ENCODE measurements at places on chromosomes 12 and 14. TPM values are rescaled to one million over a fixed set of nuclear protein-coding genes. Genes with fewer than 3 reads are reported as not detected.

The NKX2-8 gene
- total RNA-seq, result not detected

GRCh38 chr12:69732088-69732487 lies 6.6 kb upstream of the RAB3IP start:
- DNase-seq, result no peak

DNA sequence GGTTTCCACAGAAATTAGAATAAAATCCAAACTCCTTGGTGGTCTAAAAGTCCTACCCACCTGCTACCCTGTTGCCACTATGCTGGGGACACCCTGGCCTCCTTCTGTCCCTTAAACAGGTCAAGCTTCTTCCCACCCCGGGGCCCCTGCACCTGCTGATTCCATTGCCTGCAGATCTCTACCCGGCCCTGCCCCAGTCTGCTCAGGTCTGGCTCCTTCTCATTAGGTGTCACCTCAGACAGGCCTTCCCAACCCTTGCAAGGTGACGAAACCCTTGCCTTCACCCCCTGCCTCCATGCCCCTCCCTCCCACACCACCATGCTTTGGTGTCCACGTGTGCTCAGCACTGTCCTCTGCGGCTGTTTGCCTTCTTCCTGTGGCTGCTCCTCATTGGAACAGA lies 170.6 kb downstream of the PIWIL1 start:
- DNase-seq, result no peak

The ATP6V1D gene
- 24.5 TPM for total RNA-seq

- no peak for DNase-seq
Observed at GRCh38 chr14:56694609-56695008, 115.0 kb downstream of the TMEM260 start.

- no peak for DNase-seq
Observed at GRCh38 chr12:27866373-27867101, 86.5 kb upstream of the MANSC4 start.

The EIF2S3B gene
- 0.63 TPM for total RNA-seq

DNA sequence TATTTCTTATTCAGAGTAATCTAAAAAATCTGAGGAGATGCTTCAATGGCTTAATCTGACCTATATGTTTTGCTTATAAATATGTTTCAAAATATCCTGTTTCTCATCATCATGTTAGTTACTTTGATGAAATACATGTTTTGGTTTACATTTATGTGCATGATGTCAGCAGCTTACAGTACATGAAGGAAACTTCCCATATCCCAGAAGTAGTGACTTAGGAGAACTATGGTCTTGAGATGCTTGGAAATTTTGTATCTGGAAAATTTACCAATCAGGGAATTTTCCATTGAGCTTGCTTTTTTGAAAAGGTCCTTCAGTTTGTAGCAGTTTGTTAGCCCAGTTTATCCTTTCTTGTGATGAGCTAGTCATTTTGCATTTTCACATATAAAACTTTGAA lies 73.3 kb downstream of the RASSF8 start:
- no peak for DNase-seq

GRCh38 chr12:107622001-107622400 lies 63.6 kb upstream of the PWP1 start:
- DNase-seq, result no peak

DNA sequence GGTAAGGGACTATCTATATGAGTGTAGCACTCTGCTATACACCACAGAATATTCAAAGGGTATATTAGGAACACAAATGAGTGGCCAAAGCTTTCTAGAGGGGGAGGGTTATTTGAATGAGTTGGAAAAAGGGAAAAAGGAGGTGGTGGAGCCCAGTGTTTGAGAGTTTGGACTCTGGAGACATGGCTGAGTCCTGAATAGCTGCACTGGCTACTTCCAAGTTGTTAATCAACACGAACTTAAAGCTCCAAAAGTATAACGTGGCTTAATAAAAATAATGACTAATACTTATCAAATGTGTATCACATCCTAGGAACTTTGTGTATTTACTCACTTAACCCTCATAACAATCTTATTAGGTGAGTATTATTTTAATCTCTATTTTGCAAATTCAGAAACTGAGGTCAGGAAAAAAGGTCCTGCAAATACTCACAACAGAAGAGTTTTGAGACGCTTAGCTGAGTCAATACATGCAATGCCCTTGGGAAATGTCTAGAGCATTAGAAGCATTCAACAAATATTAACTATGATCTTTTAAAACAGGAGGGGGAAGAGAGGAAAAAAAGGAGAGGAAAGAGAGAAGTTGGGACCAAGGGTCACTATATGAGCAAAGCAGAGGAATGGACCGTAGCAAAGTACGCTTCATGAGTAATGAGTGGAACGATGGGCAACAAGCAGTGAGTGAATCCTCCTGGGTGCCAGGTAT lies 189.5 kb upstream of the HMGA2 start:
- no peak for DNase-seq

- DNase-seq, result no peak
Observed at GRCh38 chr12:3105690-3106479, 28.7 kb downstream of the TSPAN9 start.

DNA sequence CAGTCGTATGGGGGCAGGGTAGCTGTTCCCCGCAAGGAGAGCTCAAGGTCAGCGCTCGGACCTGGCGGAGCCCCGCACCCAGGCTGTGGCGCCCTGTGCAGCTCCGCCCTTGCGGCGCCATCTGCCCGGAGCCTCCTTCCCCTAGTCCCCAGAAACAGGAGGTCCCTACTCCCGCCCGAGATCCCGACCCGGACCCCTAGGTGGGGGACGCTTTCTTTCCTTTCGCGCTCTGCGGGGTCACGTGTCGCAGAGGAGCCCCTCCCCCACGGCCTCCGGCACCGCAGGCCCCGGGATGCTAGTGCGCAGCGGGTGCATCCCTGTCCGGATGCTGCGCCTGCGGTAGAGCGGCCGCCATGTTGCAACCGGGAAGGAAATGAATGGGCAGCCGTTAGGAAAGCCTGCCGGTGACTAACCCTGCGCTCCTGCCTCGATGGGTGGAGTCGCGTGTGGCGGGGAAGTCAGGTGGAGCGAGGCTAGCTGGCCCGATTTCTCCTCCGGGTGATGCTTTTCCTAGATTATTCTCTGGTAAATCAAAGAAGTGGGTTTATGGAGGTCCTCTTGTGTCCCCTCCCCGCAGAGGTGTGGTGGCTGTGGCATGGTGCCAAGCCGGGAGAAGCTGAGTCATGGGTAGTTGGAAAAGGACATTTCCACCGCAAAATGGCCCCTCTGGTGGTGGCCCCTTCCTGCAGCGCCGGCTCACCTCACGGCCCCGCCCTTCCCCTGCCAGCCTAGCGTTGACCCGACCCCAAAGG lies 804 bp downstream of the GAPDH start:
- DNase-seq, result peak; percentile 50

- no peak for DNase-seq
Observed at GRCh38 chr14:95143808-95144620, 13.3 kb downstream of the DICER1 start.

DNA sequence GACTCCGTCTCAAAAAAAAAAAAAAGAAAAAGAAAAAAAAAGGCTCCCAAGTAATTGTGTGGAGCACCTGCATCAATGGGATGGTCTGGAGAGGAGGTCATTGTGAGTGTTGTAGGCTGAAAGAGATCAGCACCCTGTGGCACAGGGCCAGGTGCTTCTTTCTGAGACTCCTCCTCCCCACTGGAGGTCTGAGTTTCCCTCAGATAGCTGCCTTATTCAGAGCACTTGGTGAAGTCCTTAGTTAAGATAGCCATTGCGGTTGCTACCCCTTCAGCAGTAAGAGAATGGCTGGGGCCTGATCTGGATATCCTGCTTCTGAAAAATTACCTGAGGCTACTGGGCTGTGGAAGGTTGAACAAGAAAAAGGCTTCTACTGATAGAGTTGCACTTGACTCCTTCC lies 69.8 kb downstream of the ANO6 start:
- no peak for DNase-seq

GRCh38 chr14:104116288-104116755 lies 22.1 kb upstream of the KIF26A start:
- DNase-seq, result no peak

GRCh38 chr14:74952180-74952665 lies 3.2 kb downstream of the PGF start:
- DNase-seq, result no peak

DNA sequence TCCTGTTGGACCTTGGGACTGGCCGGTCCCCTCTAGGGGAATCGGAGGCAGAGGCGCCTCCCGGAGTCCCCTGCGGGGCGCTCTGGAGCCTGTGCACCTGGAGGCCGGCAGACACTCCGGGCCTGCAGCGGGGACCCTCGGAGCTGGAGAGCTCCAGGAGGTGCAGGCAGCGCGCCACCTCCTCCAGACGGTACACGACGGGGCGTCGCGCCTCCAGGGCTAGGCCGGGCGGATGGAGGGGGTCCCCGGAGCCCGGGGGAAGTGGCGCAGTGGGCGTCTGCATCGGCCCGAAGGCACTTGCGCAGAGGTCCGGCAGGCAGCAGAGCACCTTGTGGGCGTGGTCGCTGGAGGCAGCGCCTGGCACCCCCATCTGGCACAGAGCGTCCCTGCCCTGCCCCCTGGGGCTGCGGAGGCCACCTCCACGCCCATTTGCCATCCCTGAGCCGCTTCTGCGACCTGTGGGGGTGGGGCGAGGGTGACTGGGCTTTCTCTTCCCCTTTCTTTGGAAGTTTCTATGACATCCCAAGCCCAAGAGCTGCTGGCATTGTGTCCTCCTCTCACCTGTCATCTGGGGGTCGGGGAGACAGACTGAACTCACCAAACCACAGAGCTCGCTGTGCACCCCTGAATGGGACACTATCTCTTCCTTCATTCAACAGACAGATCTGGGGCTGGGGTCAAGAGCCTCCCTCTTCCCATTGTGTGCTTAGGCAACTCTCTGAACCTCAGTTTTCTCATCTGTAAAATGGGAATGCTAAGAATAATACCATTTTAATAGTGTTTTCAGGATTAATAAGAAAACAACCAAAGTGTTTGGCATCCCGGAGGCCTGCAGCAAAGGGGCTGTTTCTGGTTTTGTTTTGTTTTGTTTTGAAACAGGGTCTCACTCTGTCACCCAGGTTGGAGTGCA lies 37.5 kb upstream of the CORO1C start:
- peak; percentile 11 for DNase-seq

- no peak for DNase-seq
Observed at GRCh38 chr14:61544448-61545330, 150.6 kb upstream of the HIF1A start.

The E2F7 gene
- 0.20 TPM for total RNA-seq

All from T-cell (primary cell).